ENCODE measurements at places on chromosomes 2 and 18. TPM values are rescaled to one million over a fixed set of nuclear protein-coding genes. Genes with fewer than 3 reads are reported as not detected.

DNA sequence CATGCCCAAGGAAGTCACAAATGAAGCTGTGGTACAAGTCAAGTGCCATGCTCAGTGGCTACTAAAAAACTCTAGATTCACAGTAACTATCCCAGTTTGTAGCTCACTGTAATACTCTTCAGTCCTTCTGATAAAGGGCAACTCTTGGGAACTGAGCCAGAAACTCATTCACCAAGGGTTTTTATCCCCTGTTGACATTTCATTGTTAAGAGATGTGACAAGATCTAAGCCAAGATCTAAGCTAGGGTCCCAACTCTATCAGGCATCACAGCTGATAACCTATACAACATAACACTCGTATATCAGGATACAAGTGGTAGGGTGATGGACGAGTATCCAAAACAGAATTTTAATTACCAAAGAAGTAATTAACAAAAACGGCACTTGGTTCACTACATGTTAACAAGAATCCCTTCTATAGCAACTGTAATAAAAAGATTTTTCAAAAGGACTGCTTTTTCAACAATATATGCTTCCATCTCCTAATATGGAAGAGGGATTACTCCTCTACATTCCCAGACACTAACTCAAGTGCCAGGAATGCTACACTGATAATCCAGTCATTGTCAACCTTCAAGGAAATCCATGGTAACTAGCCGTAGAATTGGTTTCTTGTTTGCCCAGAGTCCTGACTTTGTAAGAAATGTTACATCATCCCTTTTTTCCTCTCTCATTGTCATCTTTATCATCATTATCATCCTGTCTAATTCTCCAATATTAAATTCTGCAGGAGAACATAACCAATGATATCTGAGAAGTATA is 111.7 kb downstream of the CDH2 start:
- no peak for DNase-seq

DNA sequence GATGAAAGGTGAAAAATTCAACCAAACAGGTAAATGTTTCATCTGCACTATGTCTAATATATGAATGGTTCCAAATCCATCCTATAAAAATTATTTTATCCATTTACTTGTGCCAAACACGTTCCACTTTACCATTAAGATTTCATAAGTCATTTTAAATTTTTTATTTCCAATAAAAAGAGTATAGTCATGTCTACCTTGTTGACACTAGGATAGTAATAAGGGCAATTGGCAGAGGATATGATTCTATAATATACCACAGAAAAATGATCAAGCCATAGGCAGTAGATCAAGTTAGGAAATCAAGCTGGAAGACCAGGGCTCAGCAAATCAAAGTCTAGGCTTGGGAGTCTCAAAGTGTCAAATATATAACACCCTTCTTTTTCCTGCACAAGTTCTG is 384.3 kb downstream of the METTL4 start:
- DNase-seq, result no peak

DNA sequence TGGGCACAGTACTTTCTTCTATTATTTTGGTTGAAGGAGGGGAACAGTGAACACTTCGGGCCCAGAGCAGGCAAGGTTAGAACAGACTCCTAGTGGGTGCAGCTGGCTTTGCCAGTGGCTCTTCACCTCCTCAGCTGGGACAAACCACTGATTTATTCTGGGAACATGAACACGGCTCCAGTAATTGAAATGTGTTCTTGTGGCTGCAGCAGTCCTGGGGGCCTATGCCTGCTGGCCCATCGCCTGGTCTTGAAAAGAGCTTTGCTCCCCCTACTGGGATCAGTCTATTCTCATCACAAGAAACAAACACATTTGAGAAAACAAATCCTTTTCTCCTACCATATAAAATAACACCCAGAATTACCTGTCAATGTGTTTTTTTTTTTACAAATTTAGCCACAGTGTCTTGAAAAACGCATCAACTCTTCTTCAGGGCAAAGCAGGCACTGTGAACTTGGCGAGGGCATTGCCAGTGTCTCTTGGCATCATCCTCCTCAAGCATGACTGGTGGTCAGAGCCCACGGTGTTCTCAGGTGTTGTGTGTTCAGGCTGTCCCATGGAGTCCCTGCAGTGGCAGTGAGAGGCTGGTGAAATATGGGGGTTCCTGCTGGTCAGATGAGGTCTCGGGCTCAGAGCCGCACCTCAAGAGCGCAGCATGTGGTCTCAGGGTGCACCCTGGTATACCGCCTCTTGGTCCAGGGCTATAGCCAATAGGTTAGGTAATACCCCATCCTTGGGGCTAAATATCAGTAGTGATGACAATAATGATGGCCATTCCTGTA is 51.3 kb downstream of the RNF144A start:
- no peak for DNase-seq

DNA sequence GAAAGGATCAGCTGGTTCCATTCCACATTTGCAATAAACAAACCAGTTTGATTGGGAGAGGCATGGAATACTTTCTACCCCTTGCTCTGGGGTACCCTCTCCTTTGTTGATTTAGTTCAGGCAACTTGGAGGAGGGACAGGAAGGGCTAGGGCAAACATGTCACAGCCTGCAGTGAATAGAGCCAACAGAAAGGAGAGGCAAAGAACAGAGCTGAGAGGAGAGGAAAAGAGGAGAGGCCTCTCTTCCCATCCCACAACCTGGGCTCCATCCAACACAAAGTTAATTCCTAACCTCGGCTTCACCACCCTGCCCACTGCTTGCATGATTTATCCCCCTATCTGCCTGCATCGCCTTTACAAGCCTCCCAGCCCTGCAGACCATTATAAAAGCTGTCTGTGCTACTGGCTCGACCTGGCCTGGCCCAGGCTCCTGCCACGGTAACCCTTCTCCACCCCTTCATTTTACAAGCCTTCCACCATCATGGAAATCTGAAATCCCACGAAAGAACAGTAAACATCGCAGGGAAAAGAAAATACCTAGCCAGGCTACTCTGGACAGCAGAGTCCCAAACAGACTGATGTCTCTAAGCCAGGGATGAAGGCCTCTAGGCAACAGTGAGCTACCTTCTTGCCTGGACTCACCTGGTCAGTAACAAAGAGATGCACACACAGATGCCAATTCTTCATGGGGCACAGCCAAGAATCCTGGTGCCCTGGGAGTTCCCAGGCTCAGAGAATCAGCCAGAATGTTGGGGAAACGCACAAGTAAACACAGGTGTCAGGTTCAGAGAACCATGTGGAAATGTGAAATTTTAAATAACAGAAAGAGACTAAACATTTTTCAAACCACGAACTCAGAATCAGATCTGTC is 43.6 kb downstream of the NHEJ1 start:
- DNase-seq, result no peak

- DNase-seq, result no peak
These were observed 117.6 kb downstream of the LTBP1 start for GRCh38 chr2:33064349-33064801.

DNA sequence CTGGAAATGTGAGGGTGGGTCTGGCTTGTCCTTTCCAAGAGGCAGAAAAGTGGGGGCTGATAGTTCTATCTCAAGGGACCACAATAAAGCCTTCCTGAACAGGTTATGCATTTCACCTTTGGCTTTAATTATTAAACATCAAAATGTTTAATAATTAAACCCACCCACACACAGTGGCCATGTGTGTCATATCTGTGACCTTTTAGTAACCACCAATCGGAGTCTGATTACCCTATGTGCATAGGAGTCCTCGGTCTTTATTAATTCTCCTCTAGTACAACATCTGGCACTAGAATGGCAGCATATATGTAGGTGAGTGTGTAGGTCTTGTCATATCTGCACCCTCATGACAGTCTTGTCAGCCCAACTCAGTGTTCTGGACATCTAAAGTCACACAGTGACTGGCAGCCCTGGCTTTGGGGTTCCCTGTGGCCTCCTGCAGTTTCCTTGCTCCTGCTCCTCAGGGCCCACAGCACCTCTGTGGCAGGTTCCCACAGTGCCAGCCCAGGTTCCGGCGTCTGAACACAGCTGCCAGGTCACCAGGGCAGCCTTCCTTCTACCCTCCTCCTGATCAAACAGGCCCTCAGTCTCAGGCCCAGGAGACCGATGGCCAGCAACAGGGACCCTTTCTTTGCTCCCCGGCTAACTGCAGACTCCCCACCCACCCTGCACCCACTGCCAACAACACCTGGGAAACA is 100.9 kb downstream of the MTCL1 start:
- no peak for DNase-seq

GRCh38 chr2:24577481-24577880 is 86.4 kb downstream of the NCOA1 start:
- DNase-seq, result no peak

GRCh38 chr2:84160453-84160852 is 298.6 kb downstream of the SUCLG1 start:
- no peak for DNase-seq

GRCh38 chr2:44852594-44852993 is 88.9 kb upstream of the SIX3 start:
- DNase-seq, result no peak

DNA sequence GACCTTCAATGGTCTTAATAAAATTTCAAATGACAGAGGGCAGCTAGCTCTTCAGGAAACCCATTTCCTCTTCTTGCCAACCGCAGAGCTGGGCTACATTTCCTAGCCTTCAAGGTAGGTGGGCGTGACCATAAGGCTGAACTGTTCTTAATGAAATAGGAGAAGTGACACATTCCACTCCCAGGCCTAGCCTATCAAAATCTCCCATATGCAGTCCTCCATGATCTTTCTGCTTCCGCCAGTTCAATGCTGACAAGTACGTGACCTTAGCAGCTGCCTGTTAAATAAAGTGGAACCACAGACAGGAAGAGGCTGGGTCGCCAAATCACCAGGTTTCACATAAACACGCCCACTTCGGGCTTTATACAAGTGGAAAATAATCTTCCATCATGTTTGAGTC is 13.2 kb downstream of the SERPINE2 start:
- DNase-seq, result no peak

- DNase-seq, result no peak
These were observed 558.8 kb upstream of the HNMT start for GRCh38 chr2:137405496-137405895.

DNA sequence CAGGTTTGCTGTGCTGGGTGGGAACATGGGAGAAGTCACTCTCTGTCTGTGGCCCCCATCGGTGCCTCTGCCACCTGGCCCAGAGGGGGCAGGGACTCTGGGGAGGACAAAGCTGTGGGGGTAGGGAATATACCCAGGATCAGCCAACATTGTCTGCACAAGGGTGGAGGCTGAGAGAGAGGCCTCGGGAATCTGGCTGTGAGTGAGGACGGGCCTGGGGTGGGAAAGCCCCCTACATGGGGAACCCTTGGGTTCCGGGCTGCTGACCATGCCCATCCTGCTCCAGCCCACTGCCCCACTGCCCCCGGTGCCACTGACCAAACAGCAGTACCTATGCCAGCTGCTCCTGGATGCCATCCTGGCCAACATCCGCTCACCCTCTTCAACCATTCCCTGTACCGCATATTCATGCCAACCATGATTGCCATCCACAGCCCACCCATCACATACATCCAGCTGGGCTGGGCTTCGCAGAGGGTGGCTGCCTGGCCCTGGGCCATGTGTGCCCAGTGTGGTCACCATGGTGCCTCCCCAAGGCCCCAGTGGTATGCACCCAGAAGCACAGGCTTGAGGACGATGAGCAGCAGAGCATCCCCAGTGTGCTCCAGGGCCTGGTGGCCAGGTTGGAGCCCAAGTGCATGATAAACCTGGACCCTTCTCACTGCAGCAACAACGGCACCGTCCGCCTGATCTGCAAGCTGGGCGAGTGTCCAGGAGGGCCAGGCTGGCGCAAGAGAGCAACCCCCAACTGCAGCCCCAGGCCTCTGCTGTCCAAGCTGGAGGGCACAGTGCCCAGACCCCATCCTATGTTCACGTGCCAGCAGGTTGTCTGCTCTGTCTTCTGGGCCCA is 6.9 kb upstream of the POTEF start:
- no peak for DNase-seq

DNA sequence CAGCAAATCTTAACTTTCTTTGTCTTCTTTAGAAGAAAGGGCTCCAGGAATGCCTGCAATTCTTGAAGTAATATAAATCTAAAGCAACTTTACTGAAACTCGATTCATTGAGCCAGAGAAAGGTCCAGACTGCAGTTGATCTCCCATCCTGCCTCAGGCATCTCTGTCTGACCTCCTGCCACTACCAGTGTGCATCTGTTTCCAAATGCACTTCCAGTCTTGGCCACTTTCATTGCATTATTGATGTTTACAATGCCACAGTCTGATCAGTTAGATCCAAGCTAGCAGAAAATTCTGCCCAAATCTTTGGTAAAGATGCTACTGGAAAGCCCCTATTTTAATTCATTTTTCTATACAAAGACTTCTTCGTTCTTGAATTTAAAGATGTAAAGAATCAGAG is 158.0 kb downstream of the RAPGEF4 start:
- no peak for DNase-seq

DNA sequence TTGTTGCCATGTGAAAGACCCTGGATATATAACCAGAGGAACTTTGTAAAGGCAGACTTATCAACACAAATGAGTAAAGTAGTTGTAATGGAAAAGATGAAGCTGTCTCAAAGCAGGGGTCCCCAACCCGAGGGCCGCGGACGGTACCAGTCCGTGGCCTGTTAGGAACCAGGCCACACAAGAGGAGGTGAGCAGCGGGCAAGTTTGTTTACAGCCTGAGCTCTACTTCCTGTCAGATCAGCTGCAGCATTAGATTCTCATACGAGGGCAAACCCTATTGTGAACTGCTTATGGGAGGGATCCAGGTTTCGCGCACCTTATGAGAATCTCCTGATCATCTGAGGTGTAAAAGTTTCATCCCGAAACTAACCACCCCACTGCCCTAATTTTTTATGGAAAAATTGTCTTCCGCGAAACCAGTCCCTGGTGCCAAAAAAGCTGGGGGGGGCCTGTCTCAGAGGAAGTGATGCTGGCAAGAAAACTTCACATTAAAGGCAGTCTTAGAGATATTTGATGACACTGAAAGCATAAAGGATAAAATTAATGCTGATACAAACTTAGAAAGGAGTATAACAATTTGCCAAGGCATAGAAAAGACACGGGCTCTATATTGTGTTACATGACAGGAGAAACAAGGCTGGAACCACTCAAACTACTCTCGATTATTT is 57.5 kb upstream of the MSTN start:
- DNase-seq, result no peak

GRCh38 chr2:19360966-19361321 is 2.5 kb upstream of the OSR1 start:
- DNase-seq, result no peak

GRCh38 chr2:135299658-135300244 is 231.3 kb downstream of the ZRANB3 start:
- DNase-seq, result no peak

REG1B gene
- 8.1 TPM for total RNA-seq

HES6 gene
- 18.0 TPM for total RNA-seq

ZBTB7C gene
- total RNA-seq, result 24.1 TPM

LAMA3 gene
- 25.5 TPM for total RNA-seq

ALKAL2 gene
- 69.5 TPM for total RNA-seq

VWA3B gene
- total RNA-seq, result 0.58 TPM

AGXT gene
- 1.6 TPM for total RNA-seq
